ENCODE measurements at places on chromosomes 3 and 15.

DNA sequence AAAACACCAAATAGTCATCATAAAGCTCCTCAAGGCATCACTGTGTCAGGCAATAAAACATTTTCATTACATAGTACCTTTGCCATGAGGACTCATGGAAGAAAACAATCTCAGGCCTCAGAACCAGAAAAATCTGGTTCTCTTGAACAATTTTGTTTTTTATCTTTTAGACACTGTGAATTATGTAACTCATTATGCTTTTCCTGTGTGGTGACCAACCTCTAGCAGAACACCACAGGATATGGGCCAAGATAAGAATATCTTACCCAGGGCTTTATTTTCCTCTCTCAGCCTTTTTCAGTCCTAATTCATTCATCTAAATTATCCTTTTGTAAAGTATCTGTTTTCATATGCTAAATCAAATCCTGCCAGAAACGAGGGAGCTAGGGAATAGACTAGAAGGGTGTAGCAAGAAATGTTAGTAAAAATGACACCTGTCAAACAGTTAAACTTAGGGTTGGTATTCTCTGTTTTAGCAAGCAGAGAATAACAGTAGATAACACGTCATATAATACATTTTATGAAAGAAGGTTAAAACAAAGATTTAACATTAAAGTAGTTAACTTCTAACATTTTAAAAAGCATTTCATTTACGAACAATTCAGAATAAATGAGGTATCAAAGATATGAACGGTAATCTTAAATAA lies 111.1 kb downstream of the FBXL22 start:
- no peak for DNase-seq

- DNase-seq = peak; percentile 15
Observed at GRCh38 chr3:34920806-34921205, 718.5 kb upstream of the ARPP21 start.

GRCh38 chr3:161568671-161569070 lies 72.1 kb downstream of the OTOL1 start:
- DNase-seq = no peak

GRCh38 chr3:126180477-126181397 lies at the start of gene ALDH1L1:
TSS of gene ALDH1L1 (minus strand) at chr3:126180586. CDS start at chr3:126160979, 19,607 bp downstream.
- peak; percentile 73 for DNase-seq

DNA sequence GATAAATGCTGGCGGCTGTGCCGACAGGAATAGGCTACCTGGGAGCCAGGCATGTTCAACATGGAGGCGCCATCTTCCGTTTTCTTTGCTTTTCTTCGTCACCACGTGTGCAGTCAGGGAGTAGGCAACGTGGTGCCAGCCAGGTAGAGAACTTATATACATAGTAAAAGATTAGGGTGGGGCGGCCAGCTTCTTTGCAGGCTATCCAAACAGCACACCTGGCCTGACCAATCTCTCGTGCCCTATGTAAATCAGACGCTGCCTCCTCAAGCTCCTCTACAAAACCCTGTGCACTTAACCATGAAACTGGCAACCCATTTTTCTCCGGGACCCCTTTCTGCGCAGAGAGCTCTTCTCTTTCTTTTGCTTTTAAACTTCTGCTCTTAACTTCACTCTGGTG lies 28.6 kb upstream of the OR5K4 start:
- DNase-seq = no peak

Data from cerebellar cortex (tissue), 1 donor.